Inflammatory macrophage (primary cell): ENCODE measurements at places on chromosomes 1 and 21.

DNA sequence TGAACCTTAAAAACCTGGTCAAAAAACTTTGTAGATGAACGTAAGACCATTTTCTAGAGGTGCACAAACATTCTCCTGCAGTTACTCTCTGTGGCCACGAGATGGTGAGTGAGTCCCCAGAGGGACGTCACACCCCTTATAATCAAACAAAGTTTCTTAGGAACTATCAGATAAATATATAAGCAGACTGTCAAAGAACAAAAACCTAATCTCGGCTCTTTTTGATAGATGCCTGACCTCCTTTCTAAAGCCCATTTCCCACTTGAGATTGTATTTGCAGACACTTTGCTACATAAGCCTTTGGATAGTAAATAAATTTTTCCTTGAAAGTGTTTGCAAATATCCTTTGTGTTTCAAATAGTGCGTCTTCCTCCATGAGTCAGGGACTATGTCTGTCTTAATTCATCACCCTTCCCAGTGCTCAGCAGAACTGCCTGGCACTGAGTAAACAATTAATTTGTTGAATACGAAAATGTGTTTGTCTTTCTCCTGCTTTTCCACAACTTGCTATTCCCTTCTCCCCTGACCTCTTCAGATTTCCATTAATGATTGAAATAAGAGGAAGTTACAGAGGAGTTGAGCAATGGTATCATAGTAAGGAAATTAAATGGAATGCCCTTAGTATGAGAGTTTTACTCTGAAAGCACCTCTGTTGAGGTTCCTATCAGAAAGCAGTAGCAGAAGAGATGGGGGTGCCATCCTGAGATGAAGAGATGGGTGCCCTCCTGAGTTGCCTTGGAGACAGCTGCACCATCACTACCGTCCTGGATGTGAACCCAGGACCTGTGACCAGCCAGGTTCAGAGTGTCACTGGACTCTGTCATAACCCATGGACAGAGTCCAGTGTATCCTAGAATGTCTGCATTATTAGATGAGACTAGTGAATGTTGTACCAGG is 57.8 kb upstream of the RAVER2 start:
- DNase-seq = peak; percentile 48

DNA sequence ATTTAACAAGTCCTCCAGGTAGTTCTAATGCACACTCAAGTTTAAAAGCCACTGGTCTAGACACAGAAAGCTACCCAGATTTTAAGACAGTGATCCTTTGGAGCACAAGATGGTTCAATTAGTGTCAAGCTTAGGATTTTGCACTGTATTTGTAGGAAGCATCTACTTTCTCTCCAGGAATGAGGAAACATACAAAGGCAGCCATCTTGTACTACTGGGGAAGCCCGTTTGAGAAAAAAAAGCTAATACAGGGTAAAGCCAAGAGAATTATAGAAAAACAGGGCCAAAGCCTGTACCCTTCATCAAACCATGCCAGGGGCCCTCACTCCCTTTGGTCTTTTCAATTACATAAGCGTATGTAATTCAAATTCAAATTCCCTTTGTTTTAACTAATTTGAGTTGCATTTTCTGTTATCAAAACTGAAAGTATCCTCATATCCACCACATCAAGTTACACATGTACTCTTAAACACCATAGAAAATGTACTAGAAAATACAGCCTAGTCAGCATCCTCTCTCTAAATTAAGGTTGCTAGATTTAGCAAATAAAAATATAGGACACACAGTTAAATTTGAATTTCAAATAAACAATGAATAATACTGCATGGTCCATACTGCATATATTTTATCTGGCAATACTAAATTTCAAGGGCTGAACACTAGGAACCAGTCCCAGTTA is 17.4 kb downstream of the PIK3R3 start:
- no peak for DNase-seq

DNA sequence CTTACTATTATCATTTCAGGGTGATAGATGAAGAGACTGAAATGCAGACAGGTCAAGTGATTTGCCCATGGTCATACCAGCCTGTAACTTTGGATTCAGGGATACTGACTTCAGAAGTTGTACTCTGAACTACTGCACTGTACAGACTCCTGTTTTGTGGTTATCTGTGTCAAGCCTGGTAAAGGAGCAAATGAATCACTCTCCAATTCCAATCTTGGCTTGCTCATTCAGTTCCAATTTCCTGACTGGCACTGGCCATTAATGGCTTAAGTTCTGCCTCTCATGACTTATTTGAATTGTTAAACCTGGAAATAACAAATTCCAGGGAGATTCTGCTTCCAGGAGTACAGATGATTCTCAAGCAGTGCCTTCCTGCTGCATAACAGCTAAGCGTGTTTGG is 45.4 kb upstream of the PLD5 start:
- DNase-seq = no peak

- DNase-seq = no peak
Measured at GRCh38 chr1:226353698-226354525, 44.9 kb upstream of the LIN9 start.

GRCh38 chr21:26098772-26099397 is 71.7 kb downstream of the APP start:
- no peak for DNase-seq

DNA sequence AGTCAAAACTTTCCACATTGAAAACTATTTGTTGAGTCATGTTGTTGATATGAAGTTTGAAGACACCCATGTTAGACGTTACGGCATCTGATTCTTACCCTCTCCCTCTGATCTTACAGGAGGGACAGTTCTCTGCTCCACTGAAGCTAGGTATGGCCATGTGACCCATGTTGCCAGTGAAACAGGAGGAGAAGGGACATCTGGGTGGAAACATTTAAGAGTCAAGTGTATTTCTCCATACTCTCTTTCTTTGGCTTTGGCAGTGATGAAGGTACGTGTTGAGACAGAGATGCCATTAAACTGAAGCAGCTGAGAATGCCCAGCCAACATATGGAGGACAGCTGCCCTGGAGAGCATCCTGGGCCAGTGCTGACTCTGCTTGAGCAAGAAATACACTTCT is 198.4 kb upstream of the PTGFR start:
- no peak for DNase-seq

- peak; percentile 86 for DNase-seq
Measured at GRCh38 chr21:29184037-29184436, 53.6 kb downstream of the MAP3K7CL start.

- DNase-seq = no peak
Measured at GRCh38 chr1:239806897-239807296, 284.8 kb upstream of the FMN2 start.

DNA sequence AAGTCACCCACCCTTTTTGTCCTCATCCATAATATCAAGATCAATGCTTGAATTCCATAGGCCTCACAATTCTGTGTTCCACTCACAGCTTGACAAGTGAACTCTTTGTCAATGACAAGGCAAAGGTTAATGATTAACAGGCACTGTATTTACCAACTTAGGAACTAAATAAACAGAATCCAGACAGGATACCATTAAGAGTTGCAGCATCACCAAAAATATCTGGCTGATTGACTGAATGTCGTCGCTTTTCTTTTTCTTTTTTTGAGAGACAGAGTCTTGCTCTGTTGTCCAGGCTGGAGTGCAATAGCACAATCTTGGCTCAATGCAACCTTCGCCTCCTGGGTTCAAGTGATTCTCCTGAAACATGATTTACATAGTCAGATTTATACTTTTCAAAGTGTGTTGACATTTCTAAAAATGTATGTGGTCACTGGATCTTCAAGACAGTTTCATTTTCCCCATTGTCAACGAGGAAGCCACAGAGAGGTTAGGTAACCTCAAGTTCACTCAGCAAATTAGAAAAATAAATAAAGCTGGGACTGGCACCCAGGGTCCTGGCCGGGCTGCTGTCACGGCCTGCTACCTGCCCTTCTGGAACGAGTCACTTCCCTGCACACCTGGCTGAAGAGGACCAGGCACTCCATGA is 81.0 kb downstream of the PDE9A start:
- DNase-seq = peak; percentile 20

- no peak for DNase-seq
Measured at GRCh38 chr1:58592522-58593134, 15.6 kb upstream of the TACSTD2 start.

GRCh38 chr1:37318490-37318889 is 155.9 kb upstream of the ZC3H12A start:
- DNase-seq = no peak

- DNase-seq = peak; percentile 36
Measured at GRCh38 chr21:42386034-42386591, 9.7 kb downstream of the TMPRSS3 start.

DNA sequence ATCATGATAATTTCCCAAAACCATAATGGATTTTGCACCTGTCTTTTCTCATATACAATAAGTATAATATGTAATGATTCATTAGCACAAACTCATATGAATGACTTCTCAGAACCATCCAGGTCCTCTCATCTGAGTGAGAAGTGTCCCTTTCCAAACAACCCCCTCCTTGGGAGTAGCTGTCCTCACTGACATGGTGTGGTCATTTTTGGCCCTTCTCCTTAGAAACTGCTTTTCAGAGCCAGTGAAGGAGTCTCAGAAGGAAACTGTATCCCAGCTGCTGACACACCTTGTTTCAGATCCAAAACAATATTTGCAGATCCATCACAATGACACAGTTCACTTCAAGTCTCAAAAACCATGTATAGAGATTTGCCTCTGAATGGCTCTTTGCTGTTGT is 95.5 kb downstream of the MIS18A start:
- DNase-seq = no peak

- DNase-seq = peak; percentile 82
Measured at GRCh38 chr1:111133866-111134265, 6.0 kb downstream of the DRAM2 start.

DNA sequence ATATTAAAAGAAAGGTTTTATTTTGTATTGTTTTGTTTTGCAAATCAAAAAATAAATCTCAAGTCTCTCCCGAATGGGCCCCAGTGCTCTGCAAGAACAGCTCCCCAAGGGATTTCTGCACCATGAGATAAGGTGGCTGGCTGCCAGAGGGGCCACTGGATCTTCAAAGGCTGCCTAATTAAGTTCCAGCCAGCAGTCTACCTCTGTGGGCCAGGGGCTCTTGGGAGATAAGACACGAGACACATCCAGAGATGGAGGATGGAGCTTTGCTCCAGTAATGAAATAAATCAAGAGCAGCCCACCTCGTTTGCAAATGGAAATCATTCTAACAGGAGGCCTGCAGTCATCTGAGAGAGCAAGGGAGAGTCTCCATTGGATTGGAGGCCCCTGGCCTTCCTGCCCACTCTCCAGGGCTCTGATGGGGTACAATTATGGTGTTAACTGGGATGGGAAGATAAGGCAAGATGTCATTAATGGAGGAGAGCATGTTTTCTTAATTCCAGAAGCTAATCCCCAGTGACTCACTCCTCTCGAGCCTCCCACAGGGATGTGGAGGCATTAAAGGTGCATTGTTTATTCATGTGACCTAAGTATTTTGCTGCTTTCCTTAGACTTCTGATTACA is 155.2 kb upstream of the KAZN start:
- DNase-seq = no peak

DNA sequence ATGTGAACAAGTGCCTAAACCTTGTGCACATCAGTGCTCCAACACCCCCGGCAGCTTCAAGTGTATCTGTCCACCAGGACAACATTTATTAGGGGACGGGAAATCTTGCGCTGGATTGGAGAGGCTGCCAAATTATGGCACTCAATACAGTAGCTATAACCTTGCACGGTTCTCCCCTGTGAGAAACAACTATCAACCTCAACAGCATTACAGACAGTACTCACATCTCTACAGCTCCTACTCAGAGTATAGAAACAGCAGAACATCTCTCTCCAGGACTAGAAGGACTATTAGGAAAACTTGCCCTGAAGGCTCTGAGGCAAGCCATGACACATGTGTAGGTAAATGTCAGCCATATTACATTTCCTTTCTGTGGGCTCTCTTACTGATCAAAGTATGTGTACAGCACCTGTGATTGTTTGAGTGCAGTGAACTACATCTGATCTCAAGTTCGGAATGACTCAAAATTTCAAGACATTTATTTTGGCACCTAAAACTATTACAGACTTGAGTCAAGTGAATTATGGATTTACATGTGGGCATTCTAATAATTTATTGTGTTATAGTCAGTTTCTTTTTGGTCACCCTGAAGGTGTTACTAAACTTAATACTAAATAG is 196.5 kb downstream of the TPR start:
- DNase-seq = no peak

DNA sequence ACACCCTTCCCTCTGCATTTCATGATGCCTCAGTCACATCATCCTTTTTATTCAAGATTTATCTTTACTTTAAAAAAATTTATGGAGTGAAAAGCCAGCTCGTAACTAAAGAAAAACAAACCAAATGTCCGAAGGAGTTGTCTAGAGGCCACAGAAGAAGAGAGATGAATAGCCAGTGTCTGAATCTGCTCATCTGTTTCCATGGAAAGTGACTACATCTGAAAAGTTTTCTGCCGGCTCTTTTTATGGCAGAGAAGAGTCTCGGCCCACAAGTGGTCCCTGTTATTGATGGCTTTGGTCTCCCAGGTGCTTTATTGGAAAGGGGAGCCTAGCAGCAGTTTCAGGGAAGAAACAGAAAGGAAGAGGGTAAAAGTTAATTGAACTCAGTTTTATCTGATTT is 5.6 kb downstream of the EVA1C start:
- no peak for DNase-seq
